ENCODE measurements at places on chromosomes 16 and 17.

DNA sequence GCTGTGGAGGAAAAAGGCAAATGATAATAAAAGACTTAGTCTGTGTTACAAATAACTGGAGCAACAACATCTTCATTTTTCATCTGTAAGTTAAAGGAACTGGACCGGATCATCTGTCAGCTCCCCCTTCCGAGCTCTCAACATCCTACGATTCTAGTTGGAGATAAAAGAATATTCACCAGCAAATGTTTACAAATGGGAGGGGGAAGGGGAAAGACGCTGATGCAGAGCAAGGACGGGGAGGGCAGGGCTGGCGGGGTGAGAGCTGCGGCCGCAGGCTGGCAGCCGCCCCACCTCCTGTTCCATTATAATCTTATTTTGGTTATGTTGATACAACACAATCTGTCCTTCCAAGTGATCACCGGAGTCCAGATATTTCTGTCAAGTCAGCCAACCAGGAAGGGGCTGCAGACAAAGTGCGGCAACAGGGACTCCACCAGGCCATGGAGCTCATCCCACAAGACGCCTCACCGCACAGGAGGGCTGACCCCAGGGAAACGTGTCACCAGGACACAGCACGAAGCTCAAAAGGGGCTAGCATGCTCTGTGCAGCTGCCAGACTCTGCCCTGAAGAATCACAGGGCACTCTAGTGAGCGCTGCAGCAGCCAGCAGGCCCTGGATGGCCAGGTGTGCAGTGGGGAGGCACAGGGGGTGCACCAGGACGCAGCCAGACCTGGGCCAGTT is 19.7 kb downstream of the FBXO31 start:
- no peak for DNase-seq

DNA sequence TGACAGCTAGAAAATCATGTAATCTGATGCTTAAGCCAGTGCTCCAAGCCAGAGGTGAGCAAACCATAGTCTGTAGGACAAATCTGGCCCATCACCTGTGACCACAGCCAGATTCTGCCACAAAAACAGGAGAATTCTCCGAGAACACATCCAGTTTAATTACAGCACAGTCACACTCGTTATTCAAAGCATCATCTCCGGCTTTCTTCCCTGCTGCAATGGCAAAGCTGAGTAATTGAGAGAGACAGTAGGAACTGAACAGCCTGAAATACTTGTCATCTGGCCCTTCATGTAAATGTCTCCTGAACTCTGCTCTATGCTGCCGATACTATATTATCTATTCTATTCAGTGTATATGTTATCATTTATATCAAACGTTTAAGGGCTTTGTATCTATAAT is 121.4 kb upstream of the FOXF1 start:
- DNase-seq = no peak

GRCh38 chr16:67948015-67948414 is 4.1 kb upstream of the LCAT start:
- no peak for DNase-seq

GRCh38 chr16:50462793-50463507 is 85.2 kb upstream of the NKD1 start:
- no peak for DNase-seq

- no peak for DNase-seq
These were observed 4.1 kb upstream of the SLFN5 start for GRCh38 chr17:35238821-35239220.

- DNase-seq = no peak
These were observed 173.2 kb upstream of the MYOCD start for GRCh38 chr17:12492450-12492849.

DNA sequence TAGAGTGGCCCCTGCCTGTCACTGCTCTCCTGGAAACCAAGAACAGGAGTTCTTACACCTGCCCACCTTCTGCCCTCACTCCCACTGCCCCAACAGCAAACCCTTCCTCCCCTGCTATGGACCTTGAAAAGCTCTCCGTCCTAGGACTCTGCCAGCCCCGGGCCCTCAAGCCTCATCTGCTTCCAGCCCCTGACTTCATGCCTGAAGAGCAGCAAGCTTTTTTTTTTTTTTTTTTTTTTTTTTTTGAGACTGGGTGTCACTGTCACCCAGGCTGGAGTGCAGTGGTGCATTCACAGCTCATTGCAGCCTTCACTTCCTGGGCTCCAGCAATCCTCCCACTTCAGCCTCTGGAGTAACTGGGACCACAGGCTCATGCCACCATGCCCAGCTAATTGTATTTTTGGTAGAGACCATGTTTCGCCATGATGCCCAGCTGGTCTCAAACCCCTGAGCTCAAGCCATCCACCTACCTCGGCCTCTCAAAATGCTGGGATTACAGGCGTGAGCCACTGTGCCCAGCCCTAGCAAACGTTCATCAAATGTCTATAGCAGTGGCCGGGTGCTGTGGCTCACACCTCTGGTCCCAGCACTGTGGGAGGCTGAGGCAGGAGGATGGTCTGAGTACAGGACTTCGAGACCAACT is 16.9 kb downstream of the CARHSP1 start:
- DNase-seq = no peak

DNA sequence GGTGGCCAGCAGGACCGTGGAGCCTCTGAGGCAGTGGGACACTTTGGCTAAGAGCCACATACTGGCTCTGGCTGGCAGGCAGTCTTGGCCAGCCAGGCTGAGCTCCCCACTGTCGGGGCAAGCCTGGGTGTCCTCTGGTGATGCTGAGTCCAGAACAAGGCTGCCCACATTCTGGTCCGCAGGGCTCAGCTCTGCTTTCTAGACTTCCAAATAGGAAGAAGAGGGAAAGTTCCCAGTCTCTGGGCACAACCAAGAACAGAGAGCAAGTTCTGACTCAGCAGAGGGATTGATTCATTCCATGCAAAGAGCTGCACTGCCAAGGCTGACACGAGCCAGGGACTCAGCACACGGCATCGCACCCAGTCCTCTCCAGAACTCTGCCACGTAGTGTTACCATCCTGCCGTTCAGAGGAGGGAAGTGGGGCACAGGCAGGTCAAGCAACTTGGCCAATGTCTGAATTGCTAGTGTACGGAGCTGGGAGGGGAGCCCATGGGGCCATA is 58.9 kb downstream of the NOS2 start:
- no peak for DNase-seq

DNA sequence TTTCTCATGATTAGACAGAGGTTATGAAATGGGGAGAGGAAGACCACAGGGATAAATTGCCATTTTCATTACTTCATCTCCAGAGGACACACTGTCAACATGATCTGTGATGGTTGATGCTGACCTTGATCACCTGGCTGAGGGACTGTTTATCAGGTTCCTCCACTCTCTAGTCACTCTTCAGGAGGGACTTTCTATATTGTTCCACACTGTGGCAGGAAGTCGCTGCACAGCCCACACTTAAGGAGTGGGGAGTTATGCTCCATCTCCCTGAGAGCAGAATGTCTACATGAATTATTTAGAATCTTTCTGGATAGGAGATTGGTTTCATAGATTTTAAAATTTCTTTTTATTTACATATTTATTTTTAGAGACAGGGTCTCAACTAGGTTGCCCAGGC is 46.7 kb downstream of the CYB5B start:
- no peak for DNase-seq

DNA sequence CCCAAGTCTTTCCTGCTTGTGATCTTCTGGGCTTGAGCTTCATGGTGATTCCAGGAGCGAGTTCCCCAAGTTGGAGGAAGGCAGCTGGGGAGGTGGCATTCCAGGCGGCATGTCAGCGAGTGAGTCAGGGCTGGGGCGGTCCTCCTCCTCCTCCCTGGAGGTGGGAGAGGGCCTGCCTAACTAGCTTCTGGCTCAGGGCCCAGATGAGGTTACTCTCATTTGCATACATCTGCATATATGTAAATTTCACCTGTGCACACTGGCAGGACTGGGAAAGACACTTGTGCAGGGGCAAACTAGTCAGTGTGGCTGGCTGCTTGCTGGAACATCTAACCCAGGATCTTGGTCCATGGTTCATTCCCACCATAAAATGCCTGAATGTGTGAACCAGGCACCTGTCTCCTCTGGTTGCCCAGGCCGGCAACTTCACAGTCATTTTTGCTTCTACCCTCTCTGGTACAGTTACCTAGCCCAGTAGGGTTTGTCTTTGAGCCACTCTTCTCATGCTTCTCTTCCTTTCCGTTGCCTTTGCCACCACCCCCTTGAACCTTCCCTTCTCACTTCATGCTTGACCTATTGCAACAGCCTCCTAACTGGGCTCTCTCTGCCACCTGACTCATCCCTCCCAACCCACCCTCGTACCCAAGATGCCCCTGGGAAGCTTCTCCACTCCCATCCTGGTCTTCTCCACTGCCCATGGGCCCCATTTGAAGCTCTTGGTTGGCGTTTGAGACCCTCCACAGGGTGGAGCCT is 9.6 kb upstream of the DLX4 start:
- DNase-seq = no peak

DNA sequence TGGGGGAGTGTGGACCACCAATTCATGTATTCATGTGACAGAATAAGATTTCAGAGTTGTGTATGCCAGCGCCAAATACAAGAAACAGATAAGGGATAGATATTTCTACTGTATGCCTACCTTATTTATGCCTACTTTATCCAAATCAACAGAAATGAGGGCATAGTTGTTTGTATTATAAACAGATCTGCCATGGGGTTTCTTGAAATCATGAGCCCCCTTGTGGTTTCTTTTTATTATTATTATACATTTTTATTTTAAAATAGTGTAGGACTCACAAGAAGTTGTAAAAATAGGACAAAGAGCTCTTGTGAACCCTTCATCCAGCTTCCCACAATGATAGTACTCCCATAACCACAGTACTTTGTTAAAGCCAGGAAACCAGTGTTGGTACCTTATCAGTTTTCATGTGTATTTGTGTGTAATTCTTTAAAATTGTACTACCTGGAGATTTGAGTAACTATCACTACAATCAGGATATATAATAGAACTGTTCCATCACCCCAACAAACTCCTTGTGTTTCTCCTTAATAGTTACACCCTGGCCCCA is 229.4 kb downstream of the CCDC182 start:
- no peak for DNase-seq

GRCh38 chr16:31364421-31364820 is 9.4 kb downstream of the ITGAX start:
- DNase-seq = no peak

GRCh38 chr17:39999067-39999466 is 16.2 kb upstream of the CSF3 start:
- DNase-seq = no peak

GRCh38 chr16:10868596-10869469 is 8.2 kb upstream of the CIITA start:
- no peak for DNase-seq

DNA sequence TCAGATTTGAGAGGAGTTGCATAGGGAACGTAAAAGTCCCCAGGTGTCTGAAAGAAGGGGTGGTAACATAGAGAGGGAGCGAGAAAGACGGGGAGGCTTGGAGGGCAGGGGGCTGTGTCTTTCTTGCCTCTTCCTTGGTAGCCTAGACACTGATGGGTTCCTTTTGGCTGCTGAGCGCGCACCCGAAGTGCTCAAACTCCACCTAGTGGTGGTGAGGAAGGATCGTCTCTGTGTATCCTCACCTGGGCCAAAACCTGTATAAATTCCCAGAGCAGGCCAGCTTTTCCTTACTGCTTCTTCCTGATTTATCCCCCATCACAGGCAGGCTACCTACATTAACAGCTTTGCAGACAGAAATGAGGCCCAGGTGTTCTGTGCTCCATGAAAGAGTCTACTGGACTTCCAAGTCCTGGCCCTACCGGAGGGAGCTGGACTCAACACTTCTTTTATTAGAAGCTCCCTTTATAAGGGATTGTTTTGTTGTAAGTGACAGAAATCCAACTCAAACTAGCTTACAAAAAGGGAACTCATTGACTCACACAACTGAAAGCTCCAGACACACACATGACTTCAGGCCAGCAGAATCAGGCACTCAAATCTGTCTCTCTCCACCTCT is 5.5 kb upstream of the SLC25A35 start:
- DNase-seq = peak; percentile 44

- DNase-seq = peak; percentile 23
These were observed 957 bp downstream of the OXLD1 start for GRCh38 chr17:81665205-81666091.

DNA sequence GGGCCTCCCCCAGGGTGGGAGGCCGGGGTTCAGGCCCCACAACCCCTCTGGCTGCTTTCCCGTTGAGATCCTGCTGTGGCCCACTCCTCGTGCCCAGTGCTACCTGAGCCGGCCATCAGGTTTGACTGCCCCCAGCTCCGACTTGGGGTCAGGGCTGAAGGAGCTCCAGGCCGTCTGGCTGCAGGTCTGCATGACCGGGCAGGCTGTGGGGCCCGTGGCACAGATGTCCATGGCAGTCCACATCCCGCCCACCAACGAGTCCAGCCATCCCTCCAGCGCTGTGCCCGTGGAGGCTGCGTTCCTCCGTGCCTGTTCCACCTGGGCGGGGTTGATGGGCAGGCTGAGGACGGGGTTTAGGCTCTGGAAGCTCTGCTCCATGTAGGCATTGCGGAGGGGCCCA is 362.2 kb downstream of the XYLT1 start:
- no peak for DNase-seq

DNA sequence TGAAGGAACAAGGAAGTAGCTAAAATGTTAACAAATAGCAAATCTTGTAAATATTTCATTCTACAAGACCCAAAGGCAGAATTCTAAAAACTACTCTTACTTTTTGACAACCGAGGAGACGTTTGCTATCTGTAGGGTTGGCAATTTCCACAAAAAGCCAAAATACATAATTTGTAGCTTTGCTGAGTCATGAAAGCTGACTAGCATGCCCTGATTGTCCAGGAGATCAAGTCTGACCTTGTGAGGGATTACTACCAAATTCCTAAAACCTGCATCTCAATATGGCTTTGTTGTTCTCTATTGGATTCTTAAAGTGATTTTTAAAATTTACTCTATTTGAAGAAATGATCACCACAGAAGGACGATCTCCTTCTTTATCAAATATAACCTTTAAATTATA is 10.8 kb downstream of the DNAJA2 start:
- DNase-seq = no peak

- no peak for DNase-seq
These were observed 14.8 kb upstream of the LIMD2 start for GRCh38 chr17:63714550-63715277.

DNA sequence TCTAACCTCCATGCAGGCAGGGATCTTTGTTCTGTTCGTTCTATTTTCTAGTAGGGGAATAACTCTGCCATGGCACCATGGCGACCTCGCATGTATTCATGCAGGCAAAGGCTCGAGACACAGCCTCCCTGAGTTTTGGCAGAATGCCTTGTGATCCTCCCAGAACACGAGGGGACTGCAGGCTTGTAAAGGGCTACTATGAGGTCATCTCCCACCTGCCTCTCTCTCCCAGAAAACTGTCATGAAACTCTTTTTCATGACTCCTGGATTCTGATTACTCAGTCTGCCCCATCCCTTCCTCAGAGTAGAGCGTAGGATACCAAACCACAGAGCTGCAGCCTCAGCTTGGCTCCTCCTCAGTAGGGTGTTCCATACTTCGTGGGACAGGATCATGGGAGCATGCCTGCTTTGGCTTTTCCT is 64.3 kb downstream of the IGF2BP1 start:
- no peak for DNase-seq
